Activated gamma-delta T cell treated with Interleukin-2 at 50 U/mL for 16 hours (primary cell): ENCODE measurements at places on chromosomes 12 and 14.

- DNase-seq = no peak
Observed at GRCh38 chr12:6229224-6230218, 29.3 kb downstream of the CD9 start.

DNA sequence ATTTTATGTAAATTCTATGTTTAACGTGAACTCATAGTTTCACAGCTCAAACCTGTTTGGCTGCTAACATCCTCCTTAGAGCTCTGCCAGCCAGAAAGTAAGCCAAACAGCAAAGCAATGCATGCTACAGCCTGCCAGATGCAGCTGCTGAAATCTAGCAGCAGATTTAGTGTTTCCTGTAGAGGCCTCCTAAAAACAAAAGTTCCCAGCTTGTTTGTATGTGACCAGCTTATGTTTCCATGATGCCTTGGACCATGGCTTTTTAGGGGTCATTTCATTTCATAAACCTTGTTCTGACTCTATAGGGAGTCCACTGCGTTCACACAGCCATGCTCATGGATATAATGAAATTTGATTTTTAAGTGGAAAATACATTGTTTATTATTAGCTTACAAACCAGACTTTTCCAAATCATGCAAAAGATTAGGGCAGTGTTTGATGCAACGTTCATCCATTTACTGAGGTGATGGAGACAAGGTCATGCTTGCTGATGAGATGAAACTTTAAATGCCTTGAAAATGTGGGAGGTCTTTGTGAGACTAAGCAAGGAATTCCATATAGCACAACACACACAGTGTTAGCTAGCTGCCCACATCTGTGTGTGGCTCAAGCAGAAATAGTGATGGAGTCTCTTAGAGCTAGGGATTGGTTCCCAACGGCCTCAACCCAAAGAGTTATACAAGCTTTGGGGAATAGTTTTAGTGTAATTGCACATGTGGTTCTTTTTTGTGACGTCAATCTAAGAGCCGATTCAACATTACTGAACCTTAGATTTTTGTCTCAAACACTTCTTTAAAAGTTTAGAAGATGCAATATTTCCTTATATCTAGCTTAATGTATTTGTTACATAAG, 157.5 kb upstream of the LRIG3 start:
- no peak for DNase-seq

DNA sequence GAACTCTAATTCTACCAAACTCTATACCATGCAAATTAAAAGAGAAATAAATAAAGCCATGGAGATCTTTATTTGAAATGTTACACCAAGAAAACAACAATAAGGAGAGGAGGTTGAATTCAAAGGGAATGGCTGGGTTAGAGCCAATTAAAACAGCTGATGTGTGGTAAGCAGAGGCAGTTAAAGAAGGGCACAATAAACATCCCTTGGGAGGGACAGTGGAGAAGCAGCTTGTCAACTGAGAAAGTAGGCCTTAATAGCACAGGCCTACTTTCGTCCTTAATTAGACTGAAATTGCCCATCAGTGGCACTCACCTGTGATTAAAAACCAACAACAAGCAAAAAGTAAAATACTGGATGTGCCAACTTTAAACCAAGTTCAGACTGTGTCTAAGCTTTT, 16.3 kb upstream of the NAV3 start:
- no peak for DNase-seq

DNA sequence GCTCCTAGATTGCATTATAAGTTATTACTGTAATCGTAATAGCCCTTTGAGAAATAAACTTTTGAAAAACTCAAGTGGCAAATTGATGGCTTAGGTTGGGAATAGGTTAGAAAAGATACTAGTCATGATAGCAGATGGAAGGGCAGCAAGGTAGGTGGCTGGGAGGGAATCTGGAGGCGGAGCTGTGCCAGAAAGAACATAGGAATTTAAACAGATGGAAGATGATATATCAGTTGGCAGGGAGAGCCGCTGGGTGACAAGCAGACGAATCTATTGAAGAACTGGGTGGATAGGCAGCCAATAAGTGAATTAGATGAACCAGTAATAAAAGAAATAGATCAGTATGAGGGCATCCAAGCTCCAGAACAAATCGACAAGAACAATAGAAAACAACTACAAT, 142.1 kb downstream of the CNTN1 start:
- no peak for DNase-seq

DNA sequence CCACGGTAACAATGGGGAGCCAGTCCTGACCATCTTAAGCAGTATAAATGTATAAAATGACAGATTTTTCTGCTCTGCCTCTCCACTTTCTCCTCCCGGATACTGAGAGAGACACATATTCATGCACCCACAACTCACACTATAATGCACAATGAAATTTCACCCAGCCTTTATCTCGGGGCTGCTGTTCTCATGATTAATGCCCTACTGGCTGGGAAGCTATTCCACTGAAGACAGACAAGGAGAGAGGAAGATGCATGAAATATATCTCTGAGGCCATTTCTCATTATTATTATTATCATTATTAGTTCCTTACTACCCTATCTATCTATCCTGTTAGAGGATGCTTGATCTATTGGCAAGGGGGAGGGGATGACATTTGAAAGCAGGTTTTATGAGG, 501.7 kb downstream of the DIO2 start:
- no peak for DNase-seq

DNA sequence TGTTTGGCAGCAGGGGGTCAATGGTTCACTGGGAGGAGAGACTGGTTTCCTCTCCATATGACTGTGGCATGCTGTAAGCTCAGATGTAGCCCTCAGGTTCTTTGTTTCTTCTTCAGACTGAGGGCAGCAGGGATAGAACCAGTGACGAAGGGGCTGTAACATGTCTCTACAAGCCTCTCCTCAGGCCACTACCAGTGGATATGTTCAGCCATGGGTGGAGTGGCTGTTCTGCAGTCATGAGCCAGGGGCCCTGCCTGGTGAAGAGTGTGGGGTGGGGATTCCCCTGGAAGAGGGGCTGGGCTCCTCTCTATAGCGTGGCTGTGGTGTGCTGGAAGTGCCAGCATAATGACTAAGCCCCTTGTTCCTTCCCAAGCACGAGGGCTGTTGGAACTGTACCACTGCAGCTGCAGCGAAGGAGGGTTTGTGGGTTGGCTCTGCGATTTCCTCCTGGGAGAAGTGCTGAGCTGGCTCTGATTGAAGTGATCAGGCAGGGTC, 55.8 kb downstream of the CMAS start:
- no peak for DNase-seq
